ENCODE measurements at places on chromosomes 1 and 21.
A peak's percentile ranks its signal among the peaks of the same experiment; 100 is the strongest.

GRCh38 chr1:201767339-201767738 is 61.6 kb upstream of the IPO9 start:
- DNase-seq, result no peak

DNA sequence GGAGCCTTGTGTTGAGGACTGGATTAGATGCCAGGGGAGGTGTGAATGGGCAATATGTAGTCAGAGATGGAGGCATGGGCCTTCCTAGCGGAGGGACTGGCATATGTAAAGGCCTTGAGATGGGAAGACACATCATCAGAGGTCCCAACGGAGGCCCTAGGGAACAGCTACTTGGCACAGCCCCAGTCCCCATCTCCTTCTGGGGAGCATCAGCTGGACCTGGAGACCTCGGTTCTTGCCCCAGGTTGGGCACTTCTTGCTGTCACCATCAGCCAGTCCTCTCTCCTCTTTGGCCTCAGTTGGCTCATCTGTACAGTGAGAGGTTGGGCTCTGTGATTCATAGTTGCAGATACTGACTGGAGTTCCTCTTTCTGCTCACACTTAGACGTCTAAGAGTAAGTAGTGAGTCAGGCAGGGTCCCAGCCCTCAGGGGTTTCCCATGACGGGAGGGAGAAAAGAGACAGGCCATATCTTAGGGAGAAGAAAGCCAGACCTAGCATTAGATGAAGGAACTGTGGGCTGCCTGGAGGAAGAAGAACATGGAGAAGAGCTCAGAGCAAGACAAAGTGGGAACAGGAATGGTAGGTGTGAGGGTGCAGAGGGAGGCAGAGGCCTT is 3.4 kb upstream of the MARCKSL1 start:
- no peak for DNase-seq

GRCh38 chr1:26858160-26858559 is 4.8 kb upstream of the SFN start:
- no peak for DNase-seq

GRCh38 chr1:33692206-33693188 is 171.4 kb upstream of the HMGB4 start:
- no peak for DNase-seq

- no peak for DNase-seq
Observed at GRCh38 chr21:46116776-46117585, 19.1 kb downstream of the COL6A2 start.

DNA sequence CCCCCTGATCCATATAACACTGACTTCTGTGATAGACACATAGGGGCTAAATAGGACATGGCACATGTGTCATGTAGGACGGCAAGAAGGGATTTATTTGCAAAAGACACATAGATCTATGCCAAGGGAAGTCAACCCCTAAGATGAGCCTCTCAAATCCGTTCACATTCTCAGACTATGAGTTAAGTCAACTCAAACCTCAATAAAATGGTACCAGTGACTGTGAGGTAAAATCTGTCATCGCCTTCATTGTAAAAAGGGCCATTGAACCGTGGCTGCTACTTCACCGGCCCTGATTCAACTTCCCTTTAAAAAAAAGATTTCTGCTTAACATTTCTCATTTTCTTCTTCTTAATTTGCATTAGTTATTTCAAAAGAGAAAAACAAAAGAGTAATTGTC is 144.0 kb downstream of the ZNF281 start:
- DNase-seq, result no peak

DNA sequence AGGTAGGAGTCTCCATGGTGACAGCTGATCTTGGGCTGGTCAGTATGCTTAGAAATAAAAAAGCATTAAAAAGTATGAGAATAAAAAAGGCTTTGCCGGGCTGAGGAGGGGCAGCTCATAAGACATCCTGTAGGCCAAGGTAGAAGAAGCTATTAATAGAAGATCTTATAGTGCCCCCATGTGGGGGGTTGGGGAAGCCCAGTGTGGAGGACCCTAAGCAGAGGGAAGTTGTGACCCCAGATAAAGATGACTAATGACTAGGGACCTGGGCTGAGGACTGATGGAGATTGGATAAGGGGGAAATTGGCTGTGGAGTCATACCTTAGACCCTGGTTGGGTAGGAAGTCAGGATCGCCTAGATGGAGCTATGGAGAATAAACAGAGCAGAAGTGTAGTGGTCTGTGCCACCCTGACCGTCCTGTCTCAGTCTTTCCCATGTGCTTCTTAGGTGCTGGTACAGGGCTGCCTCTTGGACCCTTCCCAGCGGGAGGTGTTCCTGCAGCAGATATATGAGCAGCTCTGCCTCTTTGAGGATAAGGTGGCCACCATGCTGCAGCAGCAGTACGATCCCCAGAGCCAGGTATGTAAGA is 25.0 kb downstream of the SZT2 start:
- peak; percentile 31 for DNase-seq
